ENCODE measurements at places on chromosomes 16 and 17.

- DNase-seq = no peak
Observed at GRCh38 chr17:20702692-20703091, 123.2 kb downstream of the CDRT15L2 start.

- DNase-seq = no peak
Observed at GRCh38 chr16:1193825-1194581, 31.1 kb downstream of the TPSG1 start.

GRCh38 chr17:57899391-57899790 is 49.5 kb upstream of the MRPS23 start:
- DNase-seq = no peak

DNA sequence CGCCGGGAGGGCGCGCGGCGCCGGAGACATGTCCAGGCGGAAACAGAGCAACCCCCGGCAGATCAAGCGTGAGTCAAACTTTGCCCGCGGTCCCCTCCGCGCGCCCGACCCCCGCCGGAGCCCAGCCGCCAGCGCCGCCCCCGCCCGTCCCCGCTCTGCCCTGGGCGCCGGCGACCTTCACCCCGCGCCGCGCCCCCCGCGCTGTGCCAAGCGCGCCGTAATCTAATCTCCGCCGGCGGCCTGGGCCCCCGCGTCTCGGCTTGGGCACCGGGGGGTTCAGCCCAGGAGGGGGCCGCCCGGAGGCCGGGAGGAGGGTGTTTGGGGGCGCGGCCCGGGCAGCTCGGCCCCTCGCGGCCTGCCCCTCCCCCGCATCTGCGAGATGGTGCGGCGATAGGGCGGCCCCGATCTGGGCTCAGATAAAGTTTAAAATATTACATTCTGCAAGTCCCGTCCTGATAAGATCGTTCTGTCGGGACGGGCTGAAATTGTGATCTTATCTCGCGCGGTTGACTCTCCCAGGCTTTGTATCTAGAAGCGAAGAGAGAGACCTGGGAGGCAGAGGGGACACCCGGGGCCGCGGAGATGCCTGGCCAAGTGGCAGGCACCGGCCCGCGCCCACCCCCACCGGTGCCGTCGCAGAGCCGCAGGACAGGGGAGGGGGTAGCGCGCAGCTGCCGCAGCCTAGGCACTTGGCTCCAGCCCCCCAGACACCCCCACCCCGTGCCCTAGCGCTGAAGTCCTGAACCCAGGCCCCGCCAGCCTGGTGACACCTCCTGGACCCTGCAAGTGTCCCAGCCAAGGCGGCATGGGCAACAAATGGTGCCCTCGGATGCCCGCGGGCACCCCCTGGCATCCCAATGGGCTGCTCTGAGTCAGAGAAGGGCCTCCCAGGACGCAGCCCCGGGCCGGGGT is 787 bp downstream of the ZFPM1 start:
- DNase-seq = no peak

DNA sequence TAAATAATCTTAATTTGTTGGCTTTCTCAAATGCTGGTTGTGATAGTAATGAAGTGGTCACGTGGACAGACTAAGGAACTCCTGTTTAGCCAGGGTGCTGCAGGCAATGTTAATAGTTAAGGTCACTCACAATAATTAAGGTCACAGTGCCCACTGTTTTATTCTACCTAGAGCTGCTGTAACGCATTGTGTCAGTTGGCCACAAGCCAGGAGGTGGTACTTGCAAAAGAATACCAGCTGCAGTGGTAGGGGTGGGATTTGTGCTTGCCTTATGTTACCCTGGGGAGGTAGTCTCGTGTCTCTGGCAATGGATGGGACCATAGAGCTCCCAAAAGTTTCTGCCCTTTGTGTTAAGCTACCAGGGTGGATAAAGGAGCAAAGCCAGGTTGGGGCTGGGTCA is 969.1 kb upstream of the CDH8 start:
- no peak for DNase-seq

DNA sequence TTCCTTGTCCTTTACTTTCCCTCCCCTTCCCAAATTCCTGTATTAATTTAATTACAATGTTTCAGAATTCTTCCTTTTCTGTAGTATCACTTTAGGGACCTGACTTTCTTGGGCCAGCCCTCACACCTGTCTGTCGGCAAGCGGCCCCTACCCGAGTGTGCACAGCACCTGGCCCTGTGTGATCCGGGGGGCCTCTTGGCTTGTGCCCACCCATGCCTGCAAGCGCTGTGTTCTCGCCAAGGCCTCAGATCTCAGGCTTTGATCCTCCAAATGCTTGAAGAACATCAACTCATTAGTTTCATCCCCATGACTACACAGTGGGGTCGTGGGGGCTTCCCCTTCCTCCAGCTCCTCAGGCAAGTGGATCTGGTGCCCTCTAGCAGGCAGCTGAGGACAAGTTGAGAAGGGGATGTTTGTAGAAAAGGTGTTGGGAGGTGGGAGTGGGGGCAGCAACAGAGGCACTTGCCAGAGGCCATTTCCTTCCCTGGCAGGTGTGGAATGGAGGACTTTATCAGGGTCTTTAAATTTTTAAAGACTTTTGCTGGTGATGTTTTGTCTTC is 15.7 kb upstream of the CDH3 start:
- no peak for DNase-seq

- DNase-seq = no peak
Observed at GRCh38 chr16:65889533-65889966, 476.9 kb upstream of the CDH5 start.

- DNase-seq = no peak
Observed at GRCh38 chr17:21303441-21304065, 19.0 kb downstream of the MAP2K3 start.

- peak; percentile 36 for DNase-seq
Observed at GRCh38 chr16:85303354-85303883, 191.1 kb upstream of the CIBAR2 start.
